Activated T-helper 1 cell treated with anti-CD3 and anti-CD28 coated beads, Interleukin-2, amount 50 U/mL, for 16 hours (primary cell): ENCODE measurements at places on chromosomes 5 and 9.

GRCh38 chr9:99720455-99721050, 101.1 kb upstream of the NR4A3 start:
- DNase-seq = no peak

DNA sequence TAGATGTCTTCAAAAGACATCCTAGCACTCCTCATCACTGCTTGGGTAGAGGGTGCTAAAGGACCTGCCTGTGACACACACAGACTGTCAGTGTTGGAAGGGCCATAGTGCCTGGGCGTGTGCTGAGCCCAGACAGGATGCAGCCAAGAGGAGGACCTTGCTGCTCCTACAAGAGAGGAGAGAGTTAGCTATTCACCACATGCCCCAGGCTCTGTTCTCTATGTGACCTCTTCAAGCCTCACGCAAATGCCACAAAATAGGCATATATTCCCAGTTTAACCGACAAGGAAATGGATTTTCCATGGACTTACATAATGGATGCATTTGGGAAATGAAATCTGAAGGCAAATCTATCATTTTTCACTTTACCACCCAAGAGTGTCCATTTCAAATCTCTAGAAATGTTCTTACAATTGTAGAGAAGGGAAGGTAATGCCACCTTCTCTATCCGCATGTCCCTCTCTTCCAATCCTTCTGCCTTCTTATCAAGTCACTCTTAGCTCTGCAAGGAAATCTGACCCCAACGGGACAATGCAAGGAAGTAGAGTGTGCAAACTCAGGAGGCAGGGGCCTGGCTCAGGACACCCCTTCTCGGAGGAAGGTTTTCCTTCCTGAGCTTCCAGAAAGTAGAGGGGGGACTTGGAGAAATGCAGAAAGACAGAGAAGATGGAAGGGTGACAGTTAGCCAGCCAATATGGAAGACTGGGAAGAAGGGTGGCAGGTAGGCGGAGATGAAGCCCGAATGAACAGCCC, 49.5 kb downstream of the TRIM32 start:
- DNase-seq = no peak

- DNase-seq = no peak
These were observed 26.5 kb downstream of the B4GALT1 start for GRCh38 chr9:33140401-33141360.

DNA sequence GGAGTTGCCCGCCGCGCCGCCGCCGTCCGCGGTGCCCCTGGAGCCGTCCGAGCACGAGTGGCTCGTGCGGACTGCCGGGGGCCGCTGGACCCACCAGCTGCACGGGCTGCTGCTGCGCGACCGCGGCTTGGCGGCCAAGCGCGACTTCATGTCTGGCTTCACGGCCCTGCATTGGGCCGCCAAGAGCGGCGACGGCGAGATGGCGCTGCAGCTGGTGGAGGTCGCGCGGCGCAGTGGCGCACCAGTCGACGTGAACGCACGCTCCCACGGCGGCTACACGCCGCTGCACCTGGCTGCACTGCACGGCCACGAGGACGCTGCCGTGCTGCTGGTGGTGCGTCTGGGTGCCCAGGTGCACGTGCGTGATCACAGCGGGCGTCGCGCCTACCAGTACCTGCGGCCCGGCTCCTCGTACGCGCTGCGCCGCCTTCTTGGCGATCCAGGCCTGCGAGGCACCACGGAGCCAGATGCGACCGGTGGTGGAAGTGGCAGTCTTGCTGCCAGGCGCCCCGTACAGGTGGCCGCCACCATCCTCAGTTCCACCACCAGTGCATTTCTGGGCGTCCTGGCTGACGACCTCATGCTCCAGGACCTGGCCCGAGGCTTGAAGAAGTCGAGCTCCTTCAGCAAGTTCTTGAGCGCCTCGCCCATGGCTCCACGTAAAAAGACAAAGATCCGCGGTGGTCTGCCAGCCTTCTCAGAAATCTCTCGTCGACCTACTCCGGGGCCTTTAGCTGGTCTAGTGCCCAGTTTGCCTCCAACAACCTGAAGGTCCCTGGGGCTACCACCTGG, 1.6 kb downstream of the SOWAHA start:
- no peak for DNase-seq

GRCh38 chr9:110655754-110656641, 12.6 kb upstream of the MUSK start:
- no peak for DNase-seq

DNA sequence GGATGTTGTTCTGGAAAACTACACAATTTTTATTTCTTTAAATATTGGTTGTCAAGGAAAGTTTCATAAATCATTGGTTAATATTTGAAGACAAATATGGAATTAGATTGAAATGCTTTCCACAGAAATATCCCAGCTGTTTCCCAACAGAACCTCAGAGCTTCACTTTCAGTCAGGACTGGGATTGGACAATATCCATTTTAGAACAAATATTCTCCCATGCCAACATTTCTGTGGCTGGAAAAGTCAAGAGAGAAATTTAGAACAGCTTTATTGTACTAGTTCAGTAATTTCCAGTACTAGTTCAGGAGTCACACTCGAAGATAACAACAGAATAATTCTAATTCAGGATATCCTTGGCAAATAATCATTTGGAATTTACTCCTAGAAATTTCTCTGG, 116.1 kb upstream of the TUT7 start:
- DNase-seq = no peak

- no peak for DNase-seq
These were observed 159.1 kb downstream of the YIPF5 start for GRCh38 chr5:144011388-144011787.

GRCh38 chr5:59257488-59258400, 635.8 kb downstream of the PDE4D start:
- no peak for DNase-seq

- no peak for DNase-seq
These were observed 98.5 kb upstream of the SMARCA2 start for GRCh38 chr9:1916655-1917054.

DNA sequence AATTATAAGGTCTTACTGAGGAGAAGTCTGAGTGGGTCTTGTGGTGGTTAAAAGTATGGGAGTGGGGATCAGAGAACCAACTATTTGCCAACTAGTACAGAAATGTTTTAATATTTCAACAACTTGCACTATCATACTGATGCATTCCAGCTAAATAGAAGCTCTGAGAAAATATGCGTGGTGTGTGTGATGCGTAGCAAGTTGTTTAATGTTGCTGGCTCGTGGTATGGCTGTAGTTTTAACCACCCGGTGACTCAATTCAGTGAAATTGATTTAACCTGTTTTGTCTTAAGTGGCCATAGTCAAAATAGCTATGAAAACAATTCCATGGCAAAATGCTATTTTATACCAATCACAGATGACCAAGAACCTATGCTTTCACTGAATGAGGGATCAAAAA, 176.5 kb upstream of the SLC24A2 start:
- DNase-seq = no peak

GRCh38 chr9:1890816-1891215, 124.3 kb upstream of the SMARCA2 start:
- DNase-seq = no peak

DNA sequence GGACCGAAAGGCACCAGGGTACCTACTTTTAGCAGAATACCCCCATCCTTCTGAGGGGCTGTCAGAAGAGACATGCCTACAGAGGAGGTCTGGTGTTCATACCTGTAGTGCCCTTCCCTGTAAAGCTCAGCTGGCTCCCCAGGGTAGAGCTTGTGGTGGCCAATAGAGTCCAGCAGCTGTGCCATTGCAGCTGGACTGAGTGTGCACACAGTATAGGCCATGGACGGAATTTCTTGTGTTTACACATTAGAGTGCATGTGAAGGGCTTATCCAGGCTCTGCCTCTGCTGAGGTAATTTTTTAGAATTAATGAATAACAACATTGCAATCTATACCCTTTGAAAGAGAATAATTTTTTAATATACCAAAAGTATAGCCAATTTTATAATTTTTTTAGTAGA, 191.0 kb downstream of the ZSWIM6 start:
- DNase-seq = no peak

GRCh38 chr9:26483991-26484390, 408.6 kb downstream of the CAAP1 start:
- no peak for DNase-seq

DNA sequence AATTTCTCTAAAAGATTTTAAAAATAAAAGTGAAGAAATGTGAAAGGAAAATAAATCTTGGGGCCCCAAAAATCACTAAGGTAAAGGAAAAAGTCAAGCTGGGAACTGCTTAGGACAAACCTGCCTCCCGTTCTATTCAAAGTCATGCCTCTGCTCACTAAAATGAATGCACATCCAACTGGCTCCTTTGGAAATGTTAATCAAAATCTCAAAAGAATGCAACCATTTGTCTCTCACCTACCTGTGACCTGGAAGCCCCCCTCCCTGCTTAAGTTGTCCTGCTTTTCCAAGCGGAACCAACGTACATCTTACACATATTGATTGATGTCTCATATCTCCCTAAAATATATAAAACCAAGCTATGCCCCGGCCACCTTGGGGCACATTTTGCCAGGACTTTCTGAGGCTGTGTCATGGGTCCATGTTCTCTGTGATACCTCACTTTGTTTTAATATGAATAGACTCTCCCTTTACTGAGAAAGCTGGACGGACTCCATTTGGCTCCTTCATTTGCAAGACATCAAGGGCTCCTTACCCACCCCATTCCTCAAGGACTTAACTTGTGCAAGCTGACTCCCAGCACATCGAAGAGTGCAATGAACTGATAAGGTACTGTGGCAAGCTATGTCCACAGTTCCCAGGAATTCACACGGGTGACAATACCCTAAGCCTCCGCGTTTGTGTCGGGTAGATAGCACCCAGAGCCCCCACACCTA, 164.3 kb downstream of the SMC2 start:
- DNase-seq = no peak

- DNase-seq = no peak
These were observed 21.1 kb downstream of the ERCC6L2 start for GRCh38 chr9:95896580-95896979.
